ENCODE measurements at places on chromosomes 2 and 18.

GRCh38 chr2:132542953-132543569 lies 126.5 kb downstream of the GPR39 start:
- no peak for DNase-seq

GRCh38 chr2:74499267-74499939 lies at the start of gene LBX2:
LBX2 (minus strand) TSS chr2:74499603; CDS start chr2:74499537, 66 bp downstream.
- DNase-seq, result no peak

DNA sequence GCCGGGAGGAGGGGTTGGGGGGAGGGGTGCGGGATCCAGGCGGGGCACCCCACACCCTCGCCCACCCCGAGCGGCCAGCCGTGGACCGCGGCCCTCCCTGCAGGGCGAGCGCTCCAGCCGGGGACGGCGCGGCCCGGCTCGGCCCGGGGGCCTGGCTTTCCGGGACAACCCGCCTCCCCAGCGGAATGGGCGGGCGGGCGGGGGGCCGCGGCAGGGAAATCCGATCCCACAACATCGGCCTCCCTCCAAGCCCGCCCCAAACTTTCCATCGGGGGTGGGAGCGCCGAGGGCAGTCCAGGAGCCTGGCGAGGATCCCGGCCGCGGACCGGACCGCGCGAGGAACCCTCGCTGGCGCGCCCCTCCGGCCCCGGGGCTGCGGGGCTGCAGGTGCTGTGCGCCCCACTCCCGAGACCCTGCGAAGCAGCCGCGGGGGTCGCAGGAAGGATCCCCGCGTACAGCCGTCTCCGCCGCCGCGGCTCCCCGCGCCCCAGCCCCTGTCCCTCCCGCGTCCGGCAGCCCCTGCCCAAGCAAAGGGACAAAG lies 529 bp downstream of the SEMA4C start:
- DNase-seq, result peak; percentile 25

- DNase-seq, result no peak
Measured at GRCh38 chr18:37393221-37393827, 172.3 kb downstream of the CELF4 start.

- DNase-seq, result no peak
Measured at GRCh38 chr18:40863801-40864200, 1091.2 kb upstream of the PIK3C3 start.

- no peak for DNase-seq
Measured at GRCh38 chr18:11146947-11147345, 2.4 kb downstream of the PIEZO2 start.

DNA sequence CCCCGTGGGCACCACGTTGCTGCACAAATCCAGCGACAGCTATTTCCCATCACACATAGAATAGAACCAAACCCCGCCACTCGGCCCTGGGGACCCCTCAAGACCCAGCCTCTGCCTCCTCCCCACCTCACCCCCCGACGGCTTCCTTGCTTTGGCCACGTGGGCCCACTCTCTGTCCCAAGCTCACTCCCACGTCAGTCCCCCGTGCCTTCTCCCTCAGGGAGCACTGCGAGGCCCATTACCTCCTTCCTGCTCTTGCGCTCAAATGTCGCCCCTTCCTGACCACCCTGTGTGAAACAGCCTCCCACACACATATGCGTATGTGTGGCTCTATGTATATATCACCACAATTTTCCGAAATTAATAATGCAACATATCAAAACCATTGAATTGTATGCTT lies 239.7 kb downstream of the SH3BP4 start:
- DNase-seq, result no peak

DNA sequence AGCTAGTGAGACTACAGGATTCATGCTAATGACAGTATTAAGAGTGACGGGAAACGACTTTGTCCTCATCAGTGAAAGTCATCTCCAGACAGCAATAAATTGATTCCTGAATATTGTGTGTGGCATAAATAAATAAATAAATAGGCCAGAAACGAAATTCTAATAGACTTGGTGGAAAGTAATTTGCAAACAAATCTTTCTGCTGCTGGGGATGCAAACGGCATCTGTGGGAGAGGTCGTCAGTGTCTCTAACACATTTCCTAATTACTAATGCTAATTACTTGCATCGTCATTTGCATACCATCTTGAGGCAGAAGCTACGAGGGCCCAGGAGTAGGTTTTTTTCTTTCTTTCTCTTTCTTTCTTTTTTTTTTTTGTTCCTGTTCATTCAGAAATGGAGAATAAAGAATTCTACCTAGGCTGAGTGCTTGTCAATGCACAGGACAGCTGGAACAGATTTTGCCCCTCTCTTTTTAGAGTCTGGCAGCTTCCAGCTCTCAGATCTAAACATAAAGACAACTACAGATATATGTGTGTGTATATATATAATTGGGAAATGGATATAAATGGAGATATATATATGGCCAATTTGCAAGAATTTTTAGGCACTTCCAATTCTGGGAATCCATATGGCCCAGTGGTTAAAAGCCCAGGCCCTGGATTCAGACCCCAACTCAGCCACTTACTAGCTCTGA lies 75.1 kb downstream of the SPP2 start:
- no peak for DNase-seq

GRCh38 chr18:58041633-58042032 lies 2.4 kb upstream of the NEDD4L start:
- no peak for DNase-seq

- no peak for DNase-seq
Measured at GRCh38 chr2:182163878-182164277, 178.2 kb downstream of the PPP1R1C start.

- DNase-seq, result no peak
Measured at GRCh38 chr2:211760103-211760502, 778.5 kb downstream of the ERBB4 start.

GRCh38 chr18:57004366-57005121 lies 142.3 kb upstream of the BOD1L2 start:
- no peak for DNase-seq

GRCh38 chr2:136527560-136527959 lies 237.8 kb upstream of the THSD7B start:
- DNase-seq, result peak; percentile 3

GRCh38 chr18:37487400-37487867 lies 78.2 kb downstream of the CELF4 start:
- no peak for DNase-seq

GRCh38 chr2:24110660-24111303 lies 12.4 kb downstream of the PFN4 start:
- no peak for DNase-seq

GRCh38 chr18:22681908-22682307 lies 251.2 kb upstream of the RBBP8 start:
- DNase-seq, result no peak

- peak; percentile 17 for DNase-seq
Measured at GRCh38 chr2:86238354-86238753, 39.1 kb downstream of the MRPL35 start.

GRCh38 chr18:76338088-76338487 lies 157.0 kb downstream of the ZNF516 start:
- no peak for DNase-seq

DNA sequence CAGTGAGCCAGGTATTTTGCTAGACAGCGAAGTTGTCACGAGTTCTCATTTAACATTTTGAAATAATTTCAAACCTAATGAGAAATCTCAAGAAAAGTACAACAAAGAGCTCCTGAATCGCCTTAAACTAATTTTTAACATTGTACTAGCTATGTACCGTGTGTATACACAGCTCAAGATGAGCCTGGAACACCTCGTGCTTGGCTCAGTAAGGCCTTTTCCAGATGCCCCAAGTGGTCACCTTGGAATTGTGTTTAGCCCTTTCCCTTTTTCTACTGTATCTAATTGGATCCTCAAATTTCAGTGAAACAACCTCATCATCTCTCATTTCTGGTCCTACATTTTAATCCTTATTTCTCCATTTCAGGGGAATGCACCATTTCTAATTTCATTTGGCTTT lies 7.2 kb downstream of the PTPN4 start:
- no peak for DNase-seq

- no peak for DNase-seq
Measured at GRCh38 chr2:110873597-110874452, 141.5 kb downstream of the ACOXL start.

DNA sequence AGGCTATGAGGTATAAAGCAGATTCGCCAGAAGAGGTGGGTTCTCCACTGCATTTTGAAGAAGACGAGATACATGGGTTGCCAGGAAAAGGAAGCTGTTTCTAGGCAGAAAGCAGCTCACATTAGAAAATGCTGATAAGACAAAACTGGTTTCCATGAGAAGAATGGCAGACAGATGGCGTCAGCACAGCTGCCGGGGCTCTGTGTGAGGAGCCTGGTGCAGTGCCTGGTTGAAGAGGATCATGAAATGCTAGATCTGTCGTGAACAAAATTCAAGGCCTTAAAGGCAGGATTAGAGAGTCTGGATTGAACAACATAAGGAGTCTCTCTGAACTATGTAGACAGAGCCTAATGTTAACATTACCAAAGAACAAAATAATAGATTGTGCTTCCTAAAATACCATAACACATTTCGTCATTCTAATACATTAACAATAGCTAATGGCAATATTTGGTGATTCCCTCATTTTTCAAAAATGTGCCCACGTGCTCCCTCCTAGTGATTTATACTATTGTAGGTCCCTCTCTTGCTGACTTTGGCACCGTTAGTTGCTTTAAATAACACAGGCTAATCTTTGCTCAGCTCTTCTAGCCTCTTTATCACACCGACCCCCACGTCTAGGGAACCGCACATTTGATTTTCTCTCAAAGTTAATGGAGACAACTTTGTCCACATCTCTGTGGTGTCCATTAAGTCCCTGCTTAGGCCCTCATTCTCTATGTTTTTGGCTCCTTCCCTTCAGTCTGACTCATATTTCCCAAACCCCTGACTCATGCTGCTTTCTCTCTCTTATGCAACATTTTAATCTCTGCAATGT lies 38.2 kb downstream of the EFEMP1 start:
- no peak for DNase-seq

DNA sequence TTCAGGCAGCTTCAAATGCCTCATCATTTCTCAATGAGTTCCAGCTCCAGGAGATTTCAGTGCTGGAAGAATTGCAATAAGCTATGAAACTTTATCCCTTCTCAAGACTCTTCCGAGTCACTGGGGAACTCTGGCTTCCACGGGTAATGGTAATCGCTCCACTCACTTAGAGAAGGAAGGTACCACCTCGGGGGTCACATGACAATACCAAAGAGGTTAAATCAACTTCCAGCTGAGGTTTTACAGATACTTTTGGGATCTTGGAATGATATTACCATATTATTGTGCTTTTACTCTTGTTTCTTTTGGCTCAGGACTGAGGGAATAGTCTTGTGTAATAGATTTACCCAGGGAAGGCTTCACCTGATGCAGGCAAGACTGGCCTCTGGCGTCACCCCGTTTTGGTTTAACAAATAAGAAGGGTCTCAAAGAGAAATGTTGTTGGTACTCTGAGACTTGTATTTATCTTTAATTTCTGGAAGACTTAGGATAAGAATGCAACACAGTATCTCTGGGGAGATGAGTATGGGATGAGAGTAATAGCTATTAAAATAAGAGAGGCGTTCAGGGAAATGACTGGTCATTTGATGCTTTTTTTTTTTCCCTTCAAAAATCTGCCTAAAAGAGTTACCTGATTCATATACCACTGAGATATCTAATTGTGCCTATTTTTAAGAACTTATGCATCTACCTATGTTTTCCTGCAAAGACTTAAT lies 316.9 kb upstream of the ZEB2 start:
- no peak for DNase-seq

GRCh38 chr2:7740114-7740513 lies 822.9 kb downstream of the RNF144A start:
- DNase-seq, result no peak

GRCh38 chr18:70059684-70060083 lies 112.0 kb upstream of the CD226 start:
- DNase-seq, result no peak

DNA sequence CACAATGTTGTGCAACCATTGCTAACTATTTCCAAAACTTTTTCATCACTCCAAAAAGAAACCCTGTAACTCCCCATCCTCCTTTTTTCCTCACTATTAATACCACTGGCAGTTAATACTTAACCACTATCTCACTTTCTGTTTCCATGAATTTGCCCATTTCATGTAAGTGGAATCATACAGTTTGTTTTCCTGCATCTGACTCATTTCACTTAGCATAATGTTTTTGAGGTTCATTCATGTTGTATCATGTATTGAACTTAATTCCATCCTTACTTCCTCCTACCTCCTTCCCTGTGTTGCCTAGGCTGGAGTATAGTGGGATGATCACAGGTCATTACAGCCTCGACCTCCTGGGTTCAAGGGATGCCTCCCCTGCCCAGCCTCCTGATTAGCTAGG lies 68.3 kb downstream of the FAM117B start:
- DNase-seq, result no peak

GRCh38 chr2:192887337-192887736 lies 692.6 kb upstream of the TMEFF2 start:
- no peak for DNase-seq

DNA sequence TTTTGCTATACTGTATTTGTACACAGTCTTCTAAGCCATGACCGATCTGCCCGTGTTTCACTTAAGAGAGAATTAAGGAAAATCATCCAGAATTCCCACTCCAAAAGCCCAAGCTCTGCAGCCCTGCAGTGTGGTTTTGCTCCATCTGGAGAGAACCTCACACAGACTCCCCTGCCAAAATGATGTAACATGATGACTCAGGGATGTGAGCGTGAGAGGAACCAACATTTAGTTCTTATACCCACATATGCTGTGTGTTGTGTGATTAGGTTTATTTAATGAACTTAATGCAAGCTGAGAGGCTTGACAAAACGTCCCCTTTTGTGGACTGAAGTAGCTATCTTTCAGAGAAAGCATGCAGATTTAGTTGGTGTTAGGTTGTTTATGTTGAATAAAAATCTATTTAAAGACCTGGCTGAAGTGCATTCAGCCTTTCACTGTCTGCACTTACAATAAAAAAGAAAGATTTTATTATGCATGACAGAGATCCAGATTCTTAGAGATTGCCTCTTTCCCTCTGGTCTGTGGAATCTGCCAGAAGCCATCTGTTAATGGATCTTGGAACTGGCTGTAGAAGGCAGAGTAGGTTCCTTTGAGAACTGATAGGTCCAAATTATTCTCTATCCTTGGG lies 6.3 kb downstream of the RAB12 start:
- DNase-seq, result no peak

DNA sequence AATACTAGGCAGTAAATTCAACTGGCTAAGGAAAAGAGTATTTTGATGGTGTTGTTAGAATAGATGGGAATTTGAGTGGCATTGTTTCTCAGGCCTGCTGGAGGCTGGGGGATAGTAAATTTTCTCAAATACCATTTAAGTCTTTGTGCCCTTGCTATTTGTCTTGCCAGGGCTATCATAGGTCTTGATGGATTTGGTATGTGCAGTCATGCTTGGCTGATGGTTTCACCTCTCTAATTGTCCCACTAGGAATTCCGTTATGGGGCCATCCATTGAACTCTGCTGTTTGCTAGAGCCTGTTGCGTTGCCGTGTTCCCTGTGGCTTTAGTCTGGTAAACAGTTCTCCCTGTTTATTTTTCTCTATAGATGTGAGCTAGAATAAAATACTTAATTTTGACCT lies 438.1 kb upstream of the FAM98A start:
- DNase-seq, result no peak
